ENCODE measurements at places on chromosomes 16 and 17.

GRCh38 chr17:28726226-28726626 lies at the start of gene TLCD1:
Gene TLCD1 (minus strand): TSS chr17:28726233. CDS start chr17:28726097, 136 bp downstream.
- peak; percentile 74 for DNase-seq

GRCh38 chr17:50318501-50319285 lies 27.2 kb upstream of the XYLT2 start:
- DNase-seq: no peak

DNA sequence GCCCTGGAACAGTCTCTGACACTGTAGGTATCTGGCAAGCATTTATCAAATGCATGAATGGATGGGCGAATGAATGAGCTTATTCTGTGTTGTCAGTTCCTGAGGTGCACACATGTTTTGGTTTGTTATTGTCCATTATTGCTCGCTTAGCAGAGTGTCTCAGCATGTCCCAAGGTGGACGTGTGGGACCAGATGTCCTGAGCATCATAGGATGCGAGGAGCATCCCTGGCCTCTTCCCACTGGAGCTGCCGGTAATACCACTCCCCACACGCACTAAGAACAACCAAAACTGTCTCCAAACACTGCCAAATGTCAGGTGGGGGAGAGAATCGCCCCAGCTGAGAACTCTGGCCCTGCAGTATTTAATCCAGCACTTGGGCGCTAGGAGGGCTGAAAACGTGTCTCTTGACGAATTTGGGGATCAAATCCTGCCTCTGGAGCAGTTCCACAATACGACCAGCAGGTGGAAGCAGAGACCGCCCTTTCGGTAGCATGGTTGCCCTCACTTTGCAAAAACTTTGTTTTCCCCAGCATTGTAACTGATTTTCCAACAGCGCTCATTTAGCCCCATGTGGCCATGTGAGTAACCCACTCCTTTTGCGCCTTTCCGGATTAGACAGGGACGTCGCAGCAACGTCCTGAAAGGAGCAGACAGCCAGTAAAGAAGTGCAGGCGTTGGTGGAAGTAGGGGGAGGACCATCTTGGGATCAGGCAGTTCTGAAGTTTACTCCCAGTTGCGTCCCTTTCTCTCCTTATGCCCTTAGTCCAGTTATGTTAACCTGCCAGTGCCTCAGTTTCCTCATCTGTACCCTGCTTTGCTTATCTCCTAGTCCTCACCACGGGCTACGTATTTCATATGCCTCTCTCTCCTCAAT lies 22.7 kb downstream of the TMEM114 start:
- peak; percentile 94 for DNase-seq

- DNase-seq: no peak
Measured at GRCh38 chr16:13130586-13130985, 229.2 kb downstream of the SHISA9 start.

DNA sequence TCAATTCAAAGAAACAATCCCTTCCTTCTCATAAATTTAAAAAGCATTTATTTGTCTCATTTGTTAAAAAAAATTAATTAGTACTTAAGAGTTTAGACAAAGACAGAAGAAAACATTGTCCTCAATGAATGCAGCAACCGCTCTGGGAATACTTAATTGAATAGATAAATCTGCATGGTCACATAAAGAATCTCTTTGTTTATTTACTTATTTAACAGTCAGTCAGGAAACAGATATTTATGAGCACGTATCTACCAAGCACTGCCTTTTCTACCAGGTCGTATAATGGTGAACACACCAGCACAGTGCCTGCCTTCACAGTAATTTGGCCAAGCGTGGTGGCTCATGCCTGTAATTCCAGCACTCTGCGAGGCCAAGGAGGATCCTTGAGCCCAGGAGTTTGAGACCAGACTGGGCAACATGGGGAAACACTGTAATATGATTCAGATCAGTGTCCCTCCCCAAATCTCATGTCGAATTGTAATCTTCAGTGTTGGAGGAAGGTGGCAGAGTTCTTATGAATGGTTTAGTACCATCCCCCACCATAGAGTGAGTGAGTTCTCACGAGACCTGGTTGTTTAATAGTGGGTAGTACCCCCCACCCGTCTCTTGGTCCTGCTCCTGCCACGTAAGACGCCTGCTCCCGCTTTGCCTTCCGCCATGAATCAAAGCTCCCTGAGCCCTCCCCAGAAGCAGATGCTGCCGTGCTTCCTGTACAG lies 8.1 kb downstream of the WIPI1 start:
- DNase-seq: no peak

DNA sequence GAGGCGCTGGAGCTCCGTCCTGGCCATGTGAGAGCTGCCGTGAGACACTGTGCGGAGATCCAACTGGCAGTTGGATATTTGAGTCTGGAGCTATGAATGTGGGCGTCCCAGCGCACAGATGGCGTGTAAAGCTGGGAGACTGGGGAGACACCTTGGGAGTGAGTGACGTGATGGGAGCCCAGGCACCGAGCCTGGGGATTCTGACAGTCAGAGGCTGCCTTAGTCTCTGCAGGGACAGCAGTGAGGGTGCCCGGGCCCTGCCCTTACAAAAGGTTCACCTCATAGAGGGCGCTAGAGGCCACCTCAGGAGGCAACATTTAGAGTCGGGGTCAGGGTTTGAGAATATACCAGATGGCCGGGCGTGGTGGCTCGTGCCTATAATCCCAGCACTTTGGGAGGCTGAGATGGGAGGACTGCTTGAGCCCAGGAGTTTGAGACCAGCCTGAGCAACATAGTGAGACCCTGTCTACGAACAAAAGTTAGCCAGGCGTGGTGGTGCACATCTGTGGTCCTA lies 194.1 kb upstream of the GSE1 start:
- no peak for DNase-seq

GRCh38 chr17:4304417-4305027 lies 40.7 kb upstream of the ANKFY1 start:
- DNase-seq: peak; percentile 62

DNA sequence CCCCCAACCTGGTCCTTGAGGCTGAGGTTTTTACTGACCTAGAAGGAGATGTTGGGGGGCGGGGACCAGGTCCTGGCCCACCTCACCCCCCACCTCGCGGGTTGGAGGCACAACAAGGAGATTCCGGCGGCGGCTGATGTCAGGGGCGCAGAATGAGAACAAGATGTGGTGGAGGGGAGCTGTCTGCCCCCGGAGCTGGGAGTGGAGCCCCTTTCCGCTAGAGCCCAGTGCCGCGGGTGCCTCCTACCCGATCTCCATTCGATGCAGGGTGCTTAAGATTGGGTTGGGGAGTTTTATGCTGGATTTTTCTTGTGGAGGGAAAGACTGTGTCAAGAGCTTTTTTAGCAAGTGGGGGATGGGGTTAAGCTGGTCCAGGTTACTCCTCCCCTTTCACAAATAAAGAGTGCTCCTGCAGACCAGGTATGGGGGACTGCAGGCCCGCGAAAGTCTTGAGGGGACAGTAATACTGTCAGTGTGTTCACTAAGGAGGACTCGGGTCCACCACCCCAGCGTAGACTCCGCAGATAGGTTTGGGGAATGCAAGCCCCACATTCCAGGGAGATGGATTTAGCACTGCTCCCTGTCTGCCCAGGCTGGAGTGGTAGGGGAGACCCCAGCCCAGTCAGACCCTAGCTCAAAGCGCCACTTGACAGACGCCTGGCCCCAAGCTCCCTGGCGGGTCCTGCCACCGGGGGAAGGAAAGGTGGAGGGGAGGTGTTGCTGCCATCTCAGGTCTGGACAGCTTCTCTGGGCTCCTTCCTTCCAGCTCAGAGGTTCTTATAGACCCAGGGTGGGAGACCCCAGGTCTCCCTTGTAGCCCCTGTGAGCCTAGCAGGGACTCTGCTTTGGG lies 2.0 kb downstream of the CACNA1G start:
- no peak for DNase-seq

GRCh38 chr17:77324227-77324626 lies 183.5 kb downstream of the SEC14L1 start:
- DNase-seq: no peak

GRCh38 chr17:77098884-77099545 lies 41.8 kb upstream of the SEC14L1 start:
- peak; percentile 94 for DNase-seq

- DNase-seq: no peak
Measured at GRCh38 chr17:78238823-78239488, 7.5 kb downstream of the TMEM235 start.

GRCh38 chr17:45336390-45337182 lies 19.8 kb upstream of the MAP3K14 start:
- no peak for DNase-seq

DNA sequence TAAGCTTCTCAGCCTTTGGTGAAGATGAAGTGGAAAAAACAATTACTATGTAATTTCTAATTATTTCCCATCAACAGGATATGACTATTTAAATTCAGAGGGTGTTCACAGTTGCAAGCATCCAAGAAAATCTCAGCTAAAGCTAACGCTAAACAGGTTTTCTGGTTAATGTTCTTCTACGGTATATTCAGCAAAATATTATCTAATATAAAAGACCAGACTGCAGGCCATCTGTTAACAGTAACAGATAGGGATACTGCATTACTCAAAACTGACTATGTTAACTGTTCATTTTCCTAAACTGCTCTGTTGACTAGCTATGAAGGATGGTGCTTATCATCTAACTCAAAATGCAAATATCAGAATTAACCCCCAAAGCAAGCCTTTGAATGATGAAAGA lies 32.8 kb downstream of the GLG1 start:
- DNase-seq: no peak

GRCh38 chr17:52524096-52524637 lies 365.7 kb upstream of the CA10 start:
- DNase-seq: no peak

- no peak for DNase-seq
Measured at GRCh38 chr16:23048164-23048563, 101.1 kb downstream of the USP31 start.

DNA sequence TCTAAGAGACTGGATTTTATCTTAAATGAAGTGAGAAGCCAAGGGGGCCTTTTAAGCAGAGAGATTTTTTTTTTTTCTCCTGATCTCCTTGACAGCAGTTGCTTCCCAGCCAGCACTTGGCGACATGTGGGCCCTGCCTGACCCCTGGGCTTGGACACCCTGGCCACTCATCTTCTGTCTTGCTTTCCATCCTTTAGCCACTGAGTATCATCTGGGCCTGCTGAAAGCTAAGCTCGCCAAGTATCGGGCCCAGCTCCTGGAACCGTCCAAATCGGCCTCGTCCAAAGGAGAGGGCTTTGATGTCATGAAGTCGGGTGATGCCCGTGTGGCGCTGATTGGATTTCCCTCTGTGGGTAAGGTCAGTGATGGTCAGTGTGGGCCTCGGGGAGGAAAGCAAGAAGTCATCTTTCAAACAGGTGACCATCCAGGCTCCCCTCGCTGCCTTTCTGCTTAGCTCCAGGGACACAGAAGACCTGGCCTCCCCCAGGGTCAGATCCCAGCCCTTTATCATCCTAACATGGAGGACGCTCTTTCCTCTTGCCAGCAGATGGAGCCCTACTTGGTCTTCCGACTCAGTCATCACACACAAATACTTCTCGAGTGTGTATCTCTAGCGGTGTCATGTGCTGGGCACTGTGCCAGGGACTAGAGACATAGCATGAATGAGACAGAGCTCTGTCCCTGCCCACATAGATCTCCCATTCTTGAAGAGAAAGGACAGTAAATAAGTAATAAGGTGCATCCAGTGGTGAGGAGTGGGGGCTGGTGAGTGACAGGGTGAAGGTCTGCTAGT lies 6.1 kb downstream of the DRG2 start:
- DNase-seq: peak; percentile 87

DNA sequence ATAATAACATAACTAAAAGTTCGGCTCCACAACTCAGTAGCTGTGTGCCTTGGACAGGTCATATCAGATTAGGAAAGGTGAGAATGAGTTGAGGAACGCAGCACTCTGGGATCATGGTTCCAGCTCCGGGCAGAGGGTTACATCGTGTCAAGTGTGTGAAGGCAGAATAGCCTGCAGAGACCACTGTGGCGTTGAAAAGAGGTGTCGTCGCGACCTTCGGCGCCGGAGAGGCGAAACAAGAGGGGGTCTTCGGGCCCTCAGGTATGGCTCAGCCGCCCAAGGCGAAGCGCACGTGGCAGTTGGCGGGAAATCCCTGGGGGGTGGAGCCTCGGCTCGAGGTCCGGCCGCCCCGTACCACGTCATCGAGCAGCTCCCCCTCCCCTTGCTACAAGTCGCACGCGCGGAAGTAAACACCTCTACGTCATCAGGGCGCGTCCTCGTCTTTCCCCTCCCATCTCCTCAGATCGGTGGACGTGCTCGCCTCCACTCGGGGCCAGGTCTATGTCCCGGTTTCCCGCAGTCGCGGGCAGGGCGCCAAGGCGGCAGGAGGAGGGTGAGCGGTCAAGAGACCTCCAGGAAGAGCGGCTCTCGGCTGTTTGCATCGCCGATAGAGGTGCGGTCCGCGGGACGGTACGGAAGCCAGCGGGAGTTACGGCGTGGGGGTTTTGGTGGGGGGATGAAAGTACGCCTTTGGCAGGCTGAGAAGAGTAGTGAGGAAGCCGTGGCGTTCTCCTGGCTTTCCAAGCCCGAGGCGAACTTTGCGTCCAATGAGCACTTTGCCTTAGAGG lies at the start of gene DHX40:
Gene DHX40 (plus strand): TSS at position 440 of the 788 bp plus-strand sequence. CDS start 62 bp downstream, at position 502.
- DNase-seq: peak; percentile 97

GRCh38 chr16:70659953-70660671 lies 13.8 kb downstream of the IL34 start:
- DNase-seq: no peak

DNA sequence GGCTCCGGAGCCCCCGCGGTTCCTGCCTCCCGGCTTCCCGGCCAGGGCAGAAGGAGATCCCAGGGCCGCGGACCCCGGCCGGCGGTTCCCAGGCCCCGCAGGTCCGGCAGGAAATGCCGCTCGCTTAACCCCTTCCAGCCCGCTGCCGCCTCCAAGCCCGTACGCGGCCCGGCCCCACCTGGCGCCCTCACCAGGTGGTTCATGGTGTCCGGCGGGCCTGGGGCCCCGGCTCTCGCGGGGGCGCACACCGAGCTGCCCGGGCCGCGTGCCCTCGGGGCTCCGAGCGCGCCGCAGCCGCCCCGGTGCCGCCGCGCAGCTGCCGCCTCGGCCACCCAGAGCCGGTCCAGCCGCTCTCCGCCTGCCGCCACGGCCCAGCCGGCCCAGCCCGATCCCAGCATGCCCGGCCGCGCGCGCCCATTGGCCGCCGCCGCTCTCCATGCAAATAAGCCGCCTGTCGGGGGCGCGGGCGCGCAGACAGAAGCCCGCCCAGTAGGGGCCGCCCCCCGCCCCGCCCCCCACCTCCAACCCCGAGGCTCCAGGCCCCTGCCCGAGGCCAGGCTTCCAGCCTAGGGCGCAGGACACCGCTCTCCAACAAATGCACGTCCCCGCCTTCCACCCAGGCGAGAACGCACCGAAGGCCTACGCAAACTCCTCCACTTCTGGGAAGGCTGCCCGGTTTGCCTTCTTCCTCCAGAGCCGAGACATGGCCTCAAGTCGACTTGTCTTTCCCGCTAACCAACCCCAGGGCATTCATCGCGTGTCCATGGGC lies at the start of gene BCAR1:
Gene BCAR1 (minus strand): TSS at position 345 of the 769 bp plus-strand sequence. CDS start 142 bp downstream, at position 203.
- DNase-seq: peak; percentile 91

GRCh38 chr16:85735225-85735635 lies 15.7 kb downstream of the C16orf74 start:
- no peak for DNase-seq

DNA sequence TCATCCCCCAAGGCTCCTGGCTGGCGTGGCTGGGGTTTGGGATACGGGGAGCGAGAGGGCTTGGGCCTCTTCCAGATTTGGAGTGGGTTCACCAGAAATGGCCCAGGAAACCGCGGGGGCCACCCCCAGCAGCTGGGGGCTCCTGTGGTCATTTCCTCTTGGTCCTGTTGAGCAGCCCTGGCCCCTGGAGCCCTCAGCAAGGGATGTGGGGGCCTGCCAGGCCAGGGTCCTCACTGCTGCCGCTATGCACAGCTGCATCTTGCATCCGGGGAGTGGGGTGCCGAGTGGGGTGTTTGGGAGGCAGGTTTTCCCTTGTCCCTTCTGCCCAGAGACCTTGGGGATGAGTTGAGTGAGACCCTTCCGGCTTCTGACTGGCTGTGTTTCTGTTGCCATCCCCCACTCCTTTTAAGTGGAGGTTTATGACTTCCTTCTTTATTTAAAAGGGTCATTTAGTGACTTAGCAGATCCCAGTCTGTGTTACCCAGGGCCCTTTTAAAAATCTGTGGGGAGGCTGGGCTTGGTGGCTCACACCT lies 319.8 kb downstream of the SEC14L1 start:
- DNase-seq: no peak
